ENCODE measurements at places on chromosomes 12 and 14.
A peak's percentile ranks its signal among the peaks of the same experiment; 100 is the strongest.

GRCh38 chr12:89019439-89020120 lies 332.7 kb downstream of the DUSP6 start:
- DNase-seq: peak; percentile 15

DNA sequence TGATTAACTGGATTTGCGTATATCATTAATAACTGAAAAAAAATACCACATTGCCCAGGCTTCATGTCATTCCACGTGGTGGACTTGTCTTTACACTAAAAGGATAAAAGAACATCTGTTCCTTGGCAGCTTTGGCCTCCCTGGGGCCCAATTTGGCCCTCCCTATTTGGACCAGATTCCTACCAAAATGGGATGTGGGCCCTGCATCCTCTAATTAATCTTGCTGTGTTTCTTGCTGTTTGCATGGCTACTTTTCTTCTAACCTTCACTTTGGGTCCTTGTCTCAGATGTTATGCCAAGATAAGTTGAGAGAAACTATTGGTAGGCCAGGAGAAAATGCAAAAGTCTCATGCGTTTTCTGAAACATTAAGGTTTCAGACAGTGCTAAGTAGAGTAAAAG lies 57.5 kb downstream of the PTHLH start:
- DNase-seq: peak; percentile 71

GRCh38 chr12:70427611-70428010 lies 61.5 kb downstream of the KCNMB4 start:
- no peak for DNase-seq

DNA sequence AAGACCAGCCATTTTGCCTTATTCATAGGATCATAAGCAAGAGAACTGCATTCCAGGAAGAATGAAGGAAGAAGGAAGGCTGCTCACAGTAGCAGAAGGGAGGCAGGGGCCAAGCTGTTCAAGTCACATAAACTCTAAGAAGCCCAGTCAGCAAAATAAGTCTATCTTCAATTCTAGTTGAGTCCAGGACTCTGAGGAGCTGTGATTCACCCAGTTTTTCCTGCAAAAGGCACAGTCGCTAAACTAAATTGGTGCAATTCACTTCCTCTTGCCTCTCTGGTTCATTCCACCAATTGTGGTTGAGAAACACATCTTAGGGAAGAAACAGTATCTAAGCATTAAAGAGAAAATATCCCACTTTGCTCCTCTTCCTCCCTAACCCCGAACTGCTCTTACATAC lies 9.8 kb downstream of the ZNF641 start:
- DNase-seq: no peak

GRCh38 chr14:71629765-71630492 lies 302.3 kb upstream of the RGS6 start:
- DNase-seq: no peak

DNA sequence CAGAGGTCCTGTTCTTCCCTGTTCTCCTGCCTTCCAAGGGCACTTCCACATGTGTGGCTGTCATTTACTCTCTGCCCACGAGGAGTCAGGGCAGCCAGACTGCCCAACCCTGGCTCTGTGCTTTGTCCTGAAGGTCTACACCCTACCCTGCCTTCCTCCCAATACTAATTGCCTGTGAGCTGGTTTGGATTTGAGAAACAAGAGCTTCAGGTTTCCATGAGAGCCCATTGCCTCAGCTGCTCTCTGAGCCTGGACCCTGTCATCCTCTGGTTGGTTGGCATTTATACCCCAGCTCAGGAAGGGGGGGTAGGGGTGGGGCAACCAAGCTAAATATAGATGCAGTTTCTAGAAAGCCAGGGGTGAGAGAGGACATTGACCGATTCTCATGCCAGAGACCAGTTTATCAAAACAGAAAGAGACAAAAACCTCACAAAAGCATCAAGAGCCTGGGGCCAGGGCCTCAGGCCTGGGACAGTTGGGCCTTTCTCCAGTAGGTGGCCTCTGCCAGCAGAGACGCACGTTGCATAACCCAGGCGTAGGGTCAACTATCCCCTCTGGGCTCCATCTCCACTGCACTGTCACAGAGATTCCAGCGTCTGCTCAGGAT lies 34.5 kb downstream of the VDR start:
- DNase-seq: no peak
